NCI-H146 (cell line): ENCODE measurements at places on chromosomes 11 and 22.
A peak's percentile ranks its signal among the peaks of the same experiment; 100 is the strongest.

DNA sequence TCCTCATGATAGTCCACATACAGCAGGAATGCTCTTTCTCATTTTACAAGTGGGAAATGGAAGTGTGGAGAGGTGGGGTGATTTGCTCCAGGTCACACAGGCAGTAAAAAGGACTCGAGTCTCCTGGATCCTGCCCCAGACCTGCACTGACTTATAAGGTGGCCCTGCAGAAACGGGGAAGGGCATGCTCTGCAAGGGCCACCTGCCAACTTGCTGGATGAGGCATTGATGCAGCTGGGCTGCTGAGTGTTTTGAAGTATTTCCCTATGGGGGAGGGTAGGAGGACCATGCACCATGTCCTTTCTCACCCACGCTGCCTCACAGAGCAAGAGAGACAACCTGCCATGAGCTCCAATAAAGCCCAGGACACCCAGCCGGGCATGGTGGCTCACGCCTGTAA, 36.9 kb downstream of the OR6Q1 start:
- no peak for DNase-seq

GRCh38 chr22:45069925-45070324, 60.1 kb upstream of the PHF21B start:
- DNase-seq = no peak

DNA sequence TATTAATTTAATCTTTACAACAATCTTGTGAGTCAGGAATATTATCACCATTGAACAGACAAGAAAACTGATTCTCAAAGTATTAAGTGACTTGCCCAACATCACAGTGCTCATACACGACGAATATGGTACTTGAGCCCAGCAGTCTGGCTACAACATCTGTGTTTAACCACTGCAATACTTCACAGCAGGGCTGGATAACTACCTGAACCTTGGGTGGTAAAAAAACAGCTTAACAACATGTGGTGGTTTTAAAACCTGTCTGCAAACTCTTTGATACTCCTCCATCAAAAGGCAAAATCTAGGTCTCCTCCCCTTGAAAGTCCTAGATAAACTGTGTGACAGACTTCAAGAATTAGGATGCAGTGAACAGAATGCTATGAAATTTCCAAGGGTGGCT, 424.6 kb upstream of the CADM1 start:
- no peak for DNase-seq

DNA sequence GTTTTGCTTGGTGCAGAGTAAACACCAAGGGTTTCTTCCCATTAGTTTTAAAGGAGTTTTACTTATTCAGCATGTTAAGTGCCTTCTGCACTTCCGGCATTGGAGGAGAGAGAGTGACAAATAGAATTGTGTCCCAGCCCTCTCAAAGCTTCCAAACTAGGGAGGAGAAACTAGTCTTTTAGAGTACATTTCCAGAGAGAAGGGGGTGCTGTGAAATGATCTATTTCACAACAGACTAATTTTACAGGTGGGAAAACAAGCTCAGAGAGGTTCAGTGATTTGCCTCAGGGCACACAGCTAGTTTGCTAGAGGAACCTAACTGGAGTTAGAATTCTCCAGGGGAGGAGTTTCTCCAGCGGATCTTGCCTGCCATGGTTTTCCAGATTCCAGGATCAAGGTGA, 12.6 kb downstream of the MPST start:
- no peak for DNase-seq

GRCh38 chr11:43686207-43686606, 5.7 kb downstream of the HSD17B12 start:
- DNase-seq = no peak

- DNase-seq = no peak
Measured at GRCh38 chr11:134741453-134742223, 329.6 kb upstream of the B3GAT1 start.

DNA sequence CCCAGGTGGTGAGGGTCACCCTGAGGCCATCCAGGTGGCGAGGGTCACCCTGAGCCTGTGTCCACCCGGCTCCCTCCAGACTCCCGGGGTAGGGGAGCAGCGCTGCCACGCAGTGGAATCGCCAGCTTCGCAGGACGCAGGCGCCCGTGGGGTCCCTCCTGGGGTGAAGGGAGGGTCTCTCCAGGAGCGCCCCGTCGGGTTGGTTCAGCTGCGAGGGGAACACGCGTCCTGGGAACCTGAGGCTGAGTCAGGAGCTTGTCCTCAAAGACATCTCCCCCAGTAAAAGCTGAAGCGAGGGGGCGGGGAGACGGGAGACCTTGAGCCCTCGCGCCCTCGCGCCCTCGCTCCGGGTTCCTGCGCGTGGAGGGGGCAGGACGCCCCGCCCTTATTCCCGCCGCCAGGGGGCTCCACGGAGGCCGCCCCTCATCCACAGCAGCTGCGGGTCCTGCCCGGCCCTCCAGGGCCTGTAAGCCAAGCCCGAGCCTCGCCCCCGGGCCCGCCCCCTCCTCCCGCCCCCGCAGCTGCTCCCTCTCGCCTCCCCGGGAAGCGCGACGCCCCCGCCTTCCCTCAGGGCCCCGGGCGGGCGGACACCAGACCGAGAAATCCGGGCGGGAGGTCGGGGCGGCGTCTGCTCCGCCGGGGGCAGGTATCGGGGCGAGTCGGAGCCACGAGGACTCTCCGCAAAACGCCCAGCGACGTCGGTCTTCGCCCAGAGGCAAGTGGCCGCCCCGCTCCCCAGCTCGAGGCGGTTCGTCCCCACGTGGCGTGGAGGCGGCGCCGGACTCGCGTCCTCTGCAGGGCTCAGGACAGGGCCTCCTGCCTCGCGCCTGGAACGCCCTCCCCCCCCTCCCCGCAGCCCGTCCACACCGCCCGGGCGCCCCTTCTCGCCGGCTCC, 22.8 kb downstream of the PIM3 start:
- peak; percentile 57 for DNase-seq

DNA sequence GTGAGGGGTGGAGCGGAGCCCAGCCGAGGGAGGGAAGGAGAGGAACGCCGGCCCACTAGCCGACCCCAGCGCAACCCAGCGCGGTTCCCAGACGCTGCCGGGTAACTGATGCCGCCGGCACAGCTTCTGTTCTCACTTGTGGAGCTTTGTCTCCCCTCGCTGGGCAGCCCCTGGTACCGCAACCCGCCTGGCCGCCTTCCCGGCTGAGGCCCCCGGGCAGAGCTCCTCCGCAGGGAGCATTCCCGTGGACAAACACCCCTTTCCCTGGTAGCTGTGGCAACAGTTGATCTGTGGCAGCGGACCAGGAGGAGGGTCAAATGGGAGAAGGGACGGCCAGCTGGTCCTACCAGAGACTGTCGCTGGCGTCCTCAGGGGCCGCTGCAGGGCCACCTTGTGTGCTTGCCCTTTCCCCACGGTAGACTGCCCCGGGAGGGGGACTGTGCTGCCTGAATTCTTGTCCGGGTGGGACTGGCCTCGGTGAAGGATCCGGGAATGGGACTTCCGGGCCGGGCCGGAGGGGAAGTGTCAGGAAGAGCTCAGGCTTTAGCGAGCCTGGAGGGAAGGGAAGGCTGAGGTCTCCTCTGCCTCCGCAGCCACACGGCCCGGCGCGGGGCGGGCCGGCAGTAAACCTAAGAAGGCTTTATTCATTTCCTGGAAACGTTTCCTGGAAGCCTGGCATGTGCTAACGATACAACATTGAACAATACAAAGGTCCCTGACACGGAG, 468.0 kb downstream of the OPCML start:
- peak; percentile 83 for DNase-seq

DNA sequence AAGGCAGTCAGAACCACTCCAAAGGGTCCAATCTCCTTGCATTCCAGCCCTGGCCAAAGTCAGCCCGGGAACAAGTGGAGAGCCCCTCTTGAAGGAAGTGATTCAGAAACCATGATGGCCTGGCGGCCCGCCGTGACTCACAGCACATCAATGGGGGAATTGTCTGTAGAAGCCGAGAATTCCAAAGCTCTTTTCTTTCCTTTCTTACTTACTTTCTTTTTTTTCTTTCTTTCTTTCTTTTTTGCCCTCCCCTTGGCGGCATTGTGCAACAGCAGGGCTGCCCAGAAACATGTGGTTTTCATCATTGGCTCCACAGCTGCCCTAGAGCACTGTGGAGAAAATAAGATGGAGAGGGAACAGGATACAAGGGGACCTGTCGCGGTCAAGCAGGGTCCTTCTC, 140.2 kb upstream of the TIMP3 start:
- DNase-seq = no peak

DNA sequence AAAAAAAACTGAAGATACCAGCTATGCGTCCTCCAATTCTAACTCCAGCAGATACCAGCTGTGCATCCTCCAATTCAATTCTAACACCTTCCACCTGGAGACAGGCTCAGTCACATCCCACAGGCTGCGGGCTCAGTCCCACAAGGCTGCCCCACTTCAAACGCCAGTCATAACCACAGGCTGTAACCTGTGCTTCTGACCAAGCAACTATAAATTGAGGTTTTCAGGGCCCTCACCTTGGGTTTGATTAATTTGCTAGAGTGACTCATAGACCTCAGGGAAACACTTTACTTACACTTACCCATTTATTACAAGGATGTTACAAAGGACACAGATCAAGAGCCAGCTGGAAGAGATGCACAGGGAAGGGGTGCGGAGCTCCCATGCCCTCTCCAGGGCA, 32.4 kb upstream of the MSANTD2 start:
- DNase-seq = no peak

DNA sequence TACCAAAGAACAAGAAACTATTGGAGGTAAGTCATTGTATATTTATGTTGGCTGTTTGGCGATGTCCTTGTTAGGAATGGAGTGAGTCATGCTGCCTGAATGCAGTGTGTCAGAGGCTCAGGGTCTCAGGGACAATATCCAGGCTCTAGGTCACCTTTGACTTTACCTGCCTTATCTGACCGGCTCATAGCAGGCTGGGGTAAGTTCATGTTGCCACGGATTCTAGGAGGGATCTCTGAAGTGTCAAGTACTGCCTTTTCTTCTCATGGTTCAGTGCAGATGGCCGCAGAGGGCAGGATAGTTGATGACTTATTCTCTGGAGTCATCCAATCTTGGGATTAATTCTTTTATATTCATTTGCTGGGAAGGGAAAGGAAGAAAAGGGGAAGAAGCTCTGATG, 53.2 kb downstream of the SPON1 start:
- DNase-seq = no peak

DNA sequence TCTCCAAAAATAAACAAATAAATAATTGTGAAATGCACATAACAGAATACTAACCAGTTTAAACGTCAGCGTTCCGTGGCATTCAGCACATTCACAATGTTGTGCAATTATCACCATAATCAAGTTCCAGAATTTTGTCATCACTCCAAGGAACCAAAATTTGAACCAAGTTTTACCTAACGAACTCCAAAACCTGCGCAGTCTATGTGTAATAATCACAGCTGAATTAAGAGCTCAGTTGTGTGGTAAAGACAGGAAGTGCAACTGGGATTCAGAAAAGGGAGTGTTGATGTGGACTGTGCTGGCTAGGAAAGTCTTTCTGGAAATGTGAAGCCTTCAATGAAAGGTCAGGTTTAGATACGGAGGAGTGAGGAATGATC, 5.4 kb upstream of the MCAM start:
- DNase-seq = peak; percentile 34

GRCh38 chr22:49774499-49775151, 53.0 kb downstream of the BRD1 start:
- DNase-seq = no peak

DNA sequence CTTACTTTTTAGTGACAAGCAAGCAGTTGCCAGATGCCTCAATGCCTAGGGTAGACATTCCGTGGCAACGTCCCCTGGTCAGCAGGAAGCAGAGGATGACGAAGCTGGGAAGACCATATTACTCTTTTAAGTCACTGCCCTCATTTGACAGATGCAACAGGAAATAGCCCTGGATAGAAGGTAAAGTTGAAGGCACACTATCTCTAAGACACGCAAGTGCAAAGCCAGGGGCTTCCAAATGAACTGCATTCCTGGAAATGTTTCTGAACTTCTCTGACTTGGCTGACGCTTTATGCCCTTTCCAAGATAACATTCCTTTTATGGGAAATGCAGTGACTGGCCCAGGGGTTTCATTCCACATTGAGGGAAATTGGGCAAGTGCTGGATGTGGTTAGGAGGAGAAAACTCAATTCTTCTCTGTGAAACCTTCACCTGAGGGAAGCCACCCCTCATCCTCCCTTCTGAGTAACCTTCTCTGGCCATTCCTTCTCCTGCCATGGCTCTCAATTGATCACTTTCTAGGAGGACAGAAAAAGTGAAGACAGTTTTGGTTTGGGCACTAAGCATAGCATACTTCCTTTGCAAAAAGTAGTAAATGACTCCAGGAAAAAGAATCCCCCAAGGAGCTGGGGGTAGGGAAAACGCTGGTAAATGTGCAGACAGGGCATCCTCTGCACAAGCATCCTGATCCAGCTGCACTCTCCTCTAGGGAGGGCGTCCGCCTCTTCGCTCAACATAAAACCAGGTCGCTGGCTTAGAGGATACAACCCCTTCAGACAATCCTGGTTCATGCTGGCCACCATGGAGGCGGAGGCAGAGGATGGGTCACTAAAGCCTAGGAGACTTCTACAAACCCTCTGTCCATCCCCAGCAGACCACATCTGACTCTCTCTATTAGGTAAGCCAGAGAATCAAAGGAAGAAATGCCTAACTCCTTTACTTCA, 14.5 kb downstream of the PCSK7 start:
- DNase-seq = no peak

- DNase-seq = no peak
Measured at GRCh38 chr11:12704049-12704448, 29.8 kb downstream of the TEAD1 start.

DNA sequence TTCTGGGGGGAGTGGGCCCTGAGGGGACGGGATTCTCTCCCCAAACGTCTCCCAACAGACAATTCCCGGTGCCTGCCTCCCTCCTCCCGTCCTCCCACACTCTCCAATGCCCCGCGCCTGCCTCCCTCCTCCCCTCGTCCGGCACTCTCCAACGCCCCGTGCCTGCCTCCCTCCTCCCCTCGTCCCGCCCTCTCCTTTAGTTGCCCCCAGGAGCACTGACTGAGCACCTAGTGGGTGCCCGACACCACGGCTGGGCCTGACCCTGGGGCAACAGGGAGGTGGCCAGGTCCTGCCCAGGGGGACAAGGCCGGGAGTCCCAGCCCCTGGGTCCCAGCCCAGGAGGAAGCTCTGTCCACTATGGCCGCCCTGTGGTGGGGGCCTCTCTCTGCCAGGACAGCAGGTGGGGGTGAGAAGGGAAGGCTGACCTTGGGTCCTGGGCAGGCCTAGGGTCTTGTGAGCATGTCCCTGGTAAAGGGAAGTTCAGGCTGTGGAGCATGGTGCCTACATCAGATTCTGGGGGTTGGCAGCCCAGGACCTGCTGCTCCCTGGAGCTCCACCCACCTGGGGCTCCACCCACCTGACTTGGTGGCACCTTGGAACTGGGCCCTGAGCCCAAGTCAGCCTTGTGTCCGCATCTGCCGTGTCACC, 942.3 kb downstream of the BRD1 start:
- DNase-seq = no peak

- peak; percentile 42 for DNase-seq
Measured at GRCh38 chr22:45399712-45400445, 13.5 kb downstream of the SMC1B start.

GRCh38 chr11:115054570-115055538, 376.5 kb downstream of the NXPE2 start:
- DNase-seq = peak; percentile 73

DNA sequence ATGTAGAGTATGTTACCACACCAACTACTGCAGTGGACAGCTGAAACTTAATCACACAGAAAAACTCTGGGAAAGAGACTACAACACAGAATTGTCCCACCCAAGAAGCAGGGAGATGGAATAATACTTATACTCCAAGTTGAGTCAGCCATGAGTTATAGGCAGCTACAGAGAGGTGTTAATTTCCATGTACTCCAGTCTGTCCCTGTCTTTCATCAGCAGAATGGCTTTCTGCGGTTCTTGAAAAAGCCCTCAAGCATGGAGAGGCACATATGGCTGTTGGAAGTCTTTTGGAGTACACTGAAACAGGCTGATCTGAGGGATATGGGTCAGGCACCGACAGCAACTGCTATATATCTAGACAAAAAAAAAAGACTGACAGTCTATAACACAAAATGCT, 219.5 kb downstream of the DLG2 start:
- no peak for DNase-seq

GRCh38 chr11:93700830-93701229, 39.3 kb downstream of the CEP295 start:
- DNase-seq = no peak
